Stimulated activated CD8-positive, alpha-beta memory T cell treated with anti-CD3 and anti-CD28 coated beads, Interleukin-4, amount 100 ng/mL, for 48 hours (primary cell): ENCODE measurements at places on chromosomes 2 and 18.
A peak's percentile ranks its signal among the peaks of the same experiment; 100 is the strongest.

DNA sequence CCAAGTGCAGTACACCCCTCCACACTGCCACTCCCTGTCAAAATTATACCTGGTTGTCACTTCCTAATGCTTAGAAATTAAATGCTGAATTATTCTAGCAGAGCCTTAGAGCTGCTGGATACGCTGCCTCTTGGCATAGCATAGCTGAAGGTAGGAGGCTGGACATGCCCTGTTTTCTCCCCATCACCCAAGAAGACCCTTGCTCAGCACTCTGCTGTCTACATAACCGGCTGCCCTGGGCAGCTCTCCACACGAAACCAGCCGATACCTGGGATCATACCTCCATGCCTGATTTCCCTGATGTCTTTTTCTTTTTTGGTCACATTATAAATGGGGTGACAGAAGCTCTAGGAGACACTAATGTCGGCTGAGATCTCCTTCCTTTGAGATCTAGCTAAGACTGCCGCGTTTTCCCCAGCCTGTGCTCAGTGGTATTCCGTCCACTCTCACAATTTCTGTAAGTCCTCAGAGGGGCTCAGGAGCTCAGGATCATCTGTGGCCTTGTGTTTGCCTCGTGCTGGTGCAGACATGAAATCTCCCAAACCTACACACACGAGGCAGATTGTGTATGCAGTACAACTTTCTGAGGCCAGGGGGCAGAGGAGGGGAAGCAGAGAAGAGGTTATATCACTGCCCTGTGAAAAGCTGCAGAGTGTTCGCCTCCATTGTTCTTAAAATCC is 13.5 kb upstream of the ZAP70 start:
- DNase-seq, result peak; percentile 79

DNA sequence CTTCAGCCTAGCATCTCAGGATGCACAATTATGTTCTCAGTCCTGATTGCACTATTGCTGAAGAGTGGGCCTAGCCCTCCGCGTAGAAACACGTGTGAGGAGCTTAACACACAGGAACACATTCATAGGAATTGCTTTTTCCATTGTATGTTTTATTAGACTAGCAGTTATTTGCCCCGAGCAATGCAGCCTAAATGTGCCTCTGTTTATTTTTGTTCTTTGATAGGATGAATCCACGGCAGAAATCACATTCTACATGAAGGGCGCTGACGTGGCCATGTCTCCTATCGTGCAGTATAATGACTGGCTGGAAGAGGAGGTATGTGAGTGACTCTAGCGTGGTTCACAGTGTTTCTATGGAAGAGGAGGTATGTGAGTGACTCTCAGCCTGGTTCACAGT is 65.9 kb upstream of the NFATC1 start:
- no peak for DNase-seq

DNA sequence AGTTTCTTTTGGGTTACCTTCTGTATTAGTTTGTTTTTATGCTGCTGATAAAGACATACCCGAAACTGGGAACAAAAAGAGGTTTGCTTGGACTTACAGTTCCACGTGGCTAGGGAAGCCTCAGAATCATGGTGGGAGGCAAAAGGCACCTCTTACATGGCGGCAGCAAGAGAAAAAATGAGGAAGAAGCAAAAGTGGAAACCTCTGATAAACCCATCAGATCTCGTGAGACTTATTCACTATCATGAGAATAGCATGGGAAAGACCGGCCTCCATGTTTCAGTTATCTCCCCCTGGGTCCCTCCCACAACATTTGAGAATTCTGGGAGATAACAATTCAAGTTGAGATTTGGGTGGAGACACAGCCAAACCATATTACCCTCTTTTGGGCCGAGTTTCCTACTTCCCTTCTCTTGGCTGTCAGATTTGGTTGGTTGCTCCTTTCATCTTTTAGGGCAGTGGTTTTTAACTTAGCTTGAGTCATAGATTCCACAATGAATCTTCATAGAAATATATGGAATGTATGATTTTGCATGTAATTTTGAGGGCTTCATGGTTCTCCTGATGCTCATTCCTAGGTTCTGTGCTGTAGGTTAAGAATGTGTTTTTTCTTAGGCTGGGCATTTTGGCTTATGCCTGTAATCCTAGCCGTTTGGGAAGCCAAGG is 44.2 kb downstream of the CEP192 start:
- no peak for DNase-seq

- DNase-seq, result no peak
Measured at GRCh38 chr2:59277671-59278070, 1036.5 kb upstream of the FANCL start.

DNA sequence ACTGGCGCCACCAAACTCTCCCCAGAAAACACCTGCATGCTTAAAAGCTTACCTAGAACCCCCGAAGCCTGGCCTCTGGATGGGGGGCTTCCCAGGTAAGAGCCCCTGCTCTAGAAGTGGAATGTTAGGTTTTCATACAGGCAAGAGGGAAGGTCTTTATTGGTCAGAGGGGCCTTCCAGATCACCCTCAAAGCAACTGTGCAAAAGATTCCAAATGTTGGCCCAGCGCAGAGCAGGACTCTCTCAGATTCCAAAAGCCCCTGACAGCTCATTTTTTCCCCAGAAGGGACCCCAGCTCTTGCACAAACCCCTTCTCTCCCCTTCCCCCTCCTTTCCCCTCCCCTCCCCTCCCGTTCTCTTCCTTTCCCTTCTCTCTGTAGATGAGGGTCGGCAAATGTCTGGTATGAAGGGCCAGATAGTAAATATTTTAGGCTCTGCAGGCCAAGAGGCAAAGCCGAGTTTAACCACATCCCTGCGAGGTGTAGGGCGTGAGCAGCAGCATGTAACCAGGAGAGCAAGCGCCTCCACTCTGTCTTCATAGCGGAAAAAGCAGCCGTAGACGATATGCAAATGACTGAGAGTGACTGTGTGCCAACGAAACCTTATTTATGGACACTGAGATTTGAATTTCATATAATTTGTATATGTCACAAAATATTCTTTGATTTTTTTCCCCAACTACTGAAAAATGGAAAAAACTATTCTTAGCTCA is 116.9 kb downstream of the SMAD7 start:
- DNase-seq, result peak; percentile 66

GRCh38 chr18:78776706-78777285 is 202.8 kb upstream of the SALL3 start:
- no peak for DNase-seq

DNA sequence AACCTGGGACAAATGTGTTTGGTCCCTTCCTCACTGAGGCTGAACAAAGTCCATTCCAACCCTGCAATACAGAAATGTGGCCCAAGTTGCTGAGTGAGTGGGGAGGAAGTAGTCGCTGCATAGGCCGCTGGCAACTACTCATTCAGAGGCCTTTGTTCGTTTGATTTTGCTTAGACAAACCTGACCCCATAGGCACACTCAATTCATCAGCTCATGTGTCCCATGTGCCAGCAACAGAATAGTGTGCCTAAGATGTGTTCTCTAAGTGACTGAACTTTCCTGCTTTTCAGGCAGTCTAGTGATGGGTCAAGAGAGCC is 23.0 kb downstream of the PTPN18 start:
- no peak for DNase-seq
